Bronchial epithelial cell (primary cell): ENCODE measurements at places on chromosomes 3 and 15.

DNA sequence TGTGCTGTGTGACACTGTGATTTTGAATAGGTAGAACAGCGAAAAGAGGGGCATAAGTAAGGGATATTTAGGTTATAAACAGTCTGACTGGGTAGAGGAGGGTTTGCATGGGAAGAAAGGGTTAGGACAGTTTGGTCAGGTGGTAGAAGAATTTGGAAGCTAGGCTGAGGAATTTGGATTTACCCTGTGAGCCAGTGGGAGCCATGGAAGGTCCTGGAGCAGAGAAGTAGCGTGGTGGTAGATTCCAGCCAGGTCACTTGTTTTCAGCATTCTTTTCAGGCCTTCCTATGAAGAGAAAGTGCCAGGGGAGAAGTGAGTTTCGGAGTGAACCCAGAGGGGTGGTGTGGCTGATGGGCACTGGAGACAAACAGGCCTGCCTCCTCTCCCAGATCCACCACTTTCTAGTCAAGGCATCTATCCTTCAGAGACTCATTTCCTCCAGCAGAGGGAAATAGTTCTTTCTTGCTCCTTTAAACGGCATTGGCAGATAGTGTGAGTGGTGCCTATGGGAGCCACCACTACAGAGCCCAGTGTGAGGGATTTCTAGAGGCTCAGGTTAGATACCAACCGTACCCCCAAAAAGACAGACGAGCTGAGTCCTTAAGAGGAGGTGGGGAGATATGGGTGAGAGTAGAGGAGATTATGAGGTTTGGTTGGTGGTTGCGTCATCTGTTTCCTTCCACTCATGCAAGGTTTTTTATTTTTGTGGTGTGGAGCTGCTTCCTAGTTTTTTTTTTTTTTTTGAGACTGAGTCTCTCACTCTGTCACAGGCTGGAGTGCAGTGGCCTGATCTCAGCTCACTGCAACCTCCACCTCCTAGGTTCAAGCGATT is 21.2 kb downstream of the PXK start:
- no peak for DNase-seq

GRCh38 chr3:97277708-97278107 is 463.3 kb downstream of the EPHA6 start:
- DNase-seq = no peak

- DNase-seq = no peak
These were observed 521.5 kb downstream of the PYDC2 start for GRCh38 chr3:191982481-191982880.

DNA sequence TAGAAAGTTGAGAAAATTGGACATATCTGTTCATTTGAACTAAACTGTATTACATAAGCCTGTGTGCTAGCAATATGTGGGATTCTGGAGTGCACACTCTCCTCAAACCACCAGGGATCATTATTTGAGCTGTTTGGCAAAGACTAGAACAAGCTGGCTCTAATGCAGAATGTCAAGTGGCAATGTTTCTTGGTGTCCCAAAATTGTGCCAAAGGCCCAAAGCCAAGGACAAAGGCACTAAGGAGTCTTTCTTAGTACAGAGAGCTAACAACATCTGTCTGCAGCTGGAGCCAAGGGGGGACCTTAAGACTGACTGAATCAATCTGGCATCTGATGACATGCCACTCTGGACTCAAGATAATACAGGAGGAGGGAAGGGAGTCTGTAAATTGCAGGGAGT is 76.7 kb upstream of the STRIT1 start:
- no peak for DNase-seq

GRCh38 chr3:9902372-9903237 is at the start of gene IL17RE:
Gene IL17RE (plus strand): TSS chr3:9902848. CDS start chr3:9902933, 85 bp downstream.
- DNase-seq = peak; percentile 50

- DNase-seq = no peak
These were observed 154.1 kb upstream of the FEZF2 start for GRCh38 chr3:62527474-62527873.

DNA sequence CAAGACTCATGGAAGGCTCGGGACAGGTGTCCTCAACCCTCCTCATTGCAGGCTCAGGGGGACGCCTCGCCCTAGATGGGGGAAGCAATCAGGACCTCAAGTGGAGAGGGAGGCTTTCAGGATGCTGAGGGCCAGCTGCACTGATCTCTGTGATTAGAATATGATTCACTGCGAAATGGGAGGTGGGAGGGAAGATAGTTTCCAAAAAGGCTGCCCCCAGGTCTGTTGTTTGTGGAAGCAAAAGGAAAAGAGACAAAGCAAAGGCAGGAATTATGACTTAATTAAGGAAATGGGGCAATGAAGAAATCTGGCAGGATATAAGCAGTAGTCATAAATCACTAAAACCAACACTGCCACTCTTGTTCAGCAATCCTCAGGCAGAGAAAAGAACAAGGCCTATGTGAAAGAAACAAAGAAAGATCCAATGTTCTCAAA is 85.6 kb upstream of the ABHD17C start:
- DNase-seq = peak; percentile 66

DNA sequence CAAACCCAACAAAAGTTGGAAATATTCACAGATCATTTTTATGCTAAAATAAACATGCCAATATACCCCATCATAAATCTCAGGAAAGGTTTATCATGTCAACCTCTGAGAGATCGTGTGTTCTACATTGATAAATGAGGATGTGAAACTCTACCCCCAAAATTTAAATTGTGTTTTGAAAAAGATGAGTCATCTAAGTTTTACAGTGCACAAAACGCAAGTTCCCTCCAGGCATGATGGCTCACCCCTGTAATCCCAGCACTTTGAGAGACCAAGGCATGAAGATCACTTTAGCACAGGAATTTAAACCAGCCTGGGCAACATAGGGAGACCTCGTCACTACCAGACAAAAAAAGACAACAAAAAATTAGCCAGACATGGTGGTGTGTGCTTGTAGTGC is 1487.0 kb upstream of the GBE1 start:
- DNase-seq = no peak

DNA sequence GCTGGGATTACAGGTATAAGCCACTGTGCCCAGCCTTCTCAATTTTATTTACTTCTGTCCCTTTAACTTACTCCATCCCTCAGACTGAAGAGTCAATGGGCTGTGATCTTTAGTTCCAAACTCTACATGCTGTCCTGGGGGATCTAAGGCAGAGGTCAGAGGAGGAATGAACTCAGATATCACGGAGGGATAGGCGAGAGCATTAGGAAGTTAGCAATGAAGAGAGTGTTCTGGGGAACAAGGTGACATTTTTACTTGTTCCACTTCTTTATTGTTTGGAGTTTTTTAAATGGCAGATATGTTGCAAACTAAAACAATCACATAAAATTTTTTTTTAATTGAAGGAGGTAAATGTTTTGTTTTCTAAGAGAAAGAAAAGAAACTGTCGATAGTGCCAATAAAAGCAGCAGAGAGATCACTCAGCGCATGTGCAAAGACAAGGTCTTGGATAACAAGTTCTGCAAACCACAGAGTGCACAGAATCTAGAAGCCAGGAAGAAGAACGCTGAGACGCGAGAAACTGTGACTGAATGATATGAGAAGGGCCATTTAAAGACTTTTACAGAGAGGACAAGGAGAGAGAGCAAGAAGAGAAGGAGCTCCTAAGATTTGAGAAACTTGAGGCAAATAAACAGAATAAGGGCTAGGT is 10.8 kb upstream of the CA12 start:
- no peak for DNase-seq

DNA sequence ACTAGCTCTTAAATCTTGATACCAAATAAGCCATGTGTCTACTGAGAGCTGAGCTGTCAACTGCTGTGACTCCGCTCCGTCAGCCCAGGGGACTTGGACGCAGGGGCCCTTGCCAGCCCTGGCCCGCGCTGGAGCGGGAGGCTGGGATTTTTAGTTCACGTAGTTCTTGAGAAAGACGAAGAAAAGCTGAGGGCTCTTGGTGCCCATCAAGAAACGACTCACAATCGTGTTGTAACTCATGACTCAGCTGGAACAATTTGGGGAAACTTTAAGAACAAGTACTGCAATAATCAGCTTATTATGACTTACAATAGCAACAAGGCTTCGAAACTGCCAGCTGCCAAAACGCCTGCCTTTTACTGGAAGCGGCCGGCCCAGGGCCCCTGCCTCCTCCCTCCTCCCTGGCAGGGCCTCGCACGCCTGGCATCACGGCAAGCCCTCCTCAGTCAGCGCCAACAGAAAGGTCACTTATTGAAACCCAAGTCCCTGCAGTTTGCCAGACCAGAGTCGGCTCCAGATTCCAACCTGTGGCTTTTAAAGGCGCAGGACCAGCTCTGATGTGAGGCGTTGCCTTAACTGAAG is 60.3 kb downstream of the RGMA start:
- DNase-seq = peak; percentile 94

DNA sequence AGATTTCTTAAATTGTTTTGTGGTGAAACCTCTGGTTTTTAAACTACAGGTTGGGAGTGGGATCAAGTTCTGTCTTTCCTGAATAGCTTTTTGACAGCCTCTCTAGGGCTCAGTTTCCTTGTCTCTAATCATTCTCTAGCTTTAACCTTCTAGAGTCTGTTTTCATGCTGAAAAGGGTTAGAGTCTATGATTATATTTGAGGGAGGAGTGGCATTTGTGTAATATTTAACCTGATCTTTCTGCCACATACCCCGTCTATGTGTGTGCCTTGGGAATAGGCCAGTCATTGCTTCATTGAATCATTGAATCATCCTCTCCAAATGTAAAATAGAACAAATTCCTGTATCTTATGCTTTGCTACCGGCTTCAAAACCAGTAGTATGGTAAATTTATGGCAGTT is 204.9 kb downstream of the KLHL25 start:
- DNase-seq = peak; percentile 81

DNA sequence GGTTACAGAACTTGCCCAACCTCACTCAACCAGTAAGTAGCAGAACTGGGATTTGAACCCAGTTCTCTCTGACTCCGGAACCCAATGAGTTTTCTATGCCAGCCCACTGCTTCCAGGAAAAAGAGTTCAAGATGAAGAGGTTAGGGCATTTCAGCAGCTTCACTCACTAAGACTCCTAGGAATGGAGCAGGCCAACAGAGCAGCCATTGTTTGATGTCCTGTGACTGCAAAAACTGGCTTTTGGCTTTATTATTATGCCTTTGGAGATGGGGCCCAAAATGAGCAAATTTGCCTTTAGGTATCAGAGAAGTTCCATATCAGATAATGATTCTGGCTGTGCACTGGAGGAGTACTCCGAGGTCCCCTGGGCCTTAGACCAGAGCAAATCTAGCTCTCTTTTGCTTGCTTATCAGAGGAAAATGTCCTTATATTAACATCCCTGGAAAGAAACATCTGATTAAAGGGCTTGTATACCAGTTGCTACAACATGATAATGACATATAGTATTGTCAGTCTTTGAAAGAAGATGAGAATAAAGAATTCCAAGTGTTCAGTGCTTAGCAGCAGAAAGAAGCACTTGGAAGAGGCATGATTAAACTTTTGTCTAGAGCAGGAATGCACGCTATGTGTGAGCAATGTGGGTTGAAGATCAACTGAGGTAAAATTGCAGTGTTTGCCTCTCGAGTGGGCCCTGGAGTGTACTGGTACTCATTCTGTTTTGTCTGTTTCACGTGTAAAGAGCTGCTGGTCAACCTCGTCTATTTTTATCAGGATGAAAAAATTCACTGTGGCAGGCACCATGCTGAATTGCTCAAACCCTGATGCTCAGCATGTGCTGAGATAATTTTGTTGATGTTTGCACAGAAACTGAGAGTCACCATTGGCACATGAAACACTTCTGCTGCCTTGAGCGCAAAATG is 21.8 kb upstream of the KLHL24 start:
- no peak for DNase-seq

DNA sequence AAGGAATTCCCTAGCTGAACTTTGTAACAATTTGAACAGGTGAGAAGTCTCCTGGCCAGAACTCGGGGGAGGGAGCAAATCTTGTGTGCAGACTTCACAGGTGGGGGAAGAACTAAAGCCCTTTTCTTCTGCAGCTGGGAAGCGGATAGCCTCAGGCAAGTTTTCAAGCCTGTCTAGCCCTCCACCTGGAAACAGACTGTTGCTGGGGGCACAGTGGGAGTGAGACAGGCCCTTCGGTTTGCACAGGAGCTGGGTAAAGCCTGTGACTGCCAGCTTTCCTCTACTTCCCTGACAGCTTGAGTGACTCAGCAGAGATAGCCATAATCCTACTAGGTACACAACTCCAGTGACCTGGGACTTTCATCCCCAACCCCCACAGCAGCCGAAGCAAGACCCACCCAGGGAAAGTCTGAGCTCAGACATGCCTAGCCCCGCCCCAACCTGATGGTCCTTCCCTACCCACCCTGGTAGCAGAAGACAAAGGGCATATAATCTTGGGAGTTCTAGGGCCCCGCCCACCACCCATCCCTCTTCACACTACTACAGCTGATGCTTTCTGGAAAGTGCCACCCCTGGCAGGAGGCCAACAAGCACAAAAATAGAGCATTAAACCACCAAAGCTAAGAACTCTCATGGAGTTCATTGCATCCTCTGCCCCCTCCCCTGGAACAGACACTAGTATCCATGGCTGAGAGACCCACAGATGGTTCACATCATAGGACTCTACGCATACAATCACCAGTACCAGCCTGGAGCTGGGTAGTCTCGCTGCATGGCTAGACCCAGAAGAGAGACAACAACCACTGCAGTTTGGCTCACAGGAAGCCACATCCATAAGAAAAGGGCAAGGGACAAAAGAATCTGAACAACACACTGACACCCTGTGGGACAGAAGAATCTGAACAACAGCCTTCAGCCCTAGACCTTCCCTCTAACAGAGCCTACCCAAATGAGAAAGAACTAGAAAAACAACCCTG is 479.0 kb downstream of the RAP2B start:
- DNase-seq = peak; percentile 28

DNA sequence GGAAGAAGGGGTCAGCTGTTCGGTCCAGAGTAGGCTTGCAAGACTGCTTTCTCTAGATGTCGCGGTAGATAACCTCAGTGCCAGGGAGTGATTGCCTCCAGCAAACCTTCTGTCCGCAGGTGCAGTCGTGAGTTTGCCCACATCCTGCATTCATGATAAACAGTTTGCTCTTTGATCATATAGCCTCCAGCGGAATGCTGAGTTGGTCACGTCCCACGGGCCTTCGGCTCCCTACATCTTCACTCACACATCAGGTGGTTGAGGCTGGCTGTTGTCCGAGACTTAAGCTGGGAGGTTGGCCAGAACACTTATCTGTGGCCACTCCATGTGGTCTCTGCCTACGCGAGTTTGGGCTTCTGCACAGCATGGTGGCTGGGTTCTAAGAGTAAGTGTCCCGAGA is 62.1 kb upstream of the NR2C2 start:
- DNase-seq = no peak

DNA sequence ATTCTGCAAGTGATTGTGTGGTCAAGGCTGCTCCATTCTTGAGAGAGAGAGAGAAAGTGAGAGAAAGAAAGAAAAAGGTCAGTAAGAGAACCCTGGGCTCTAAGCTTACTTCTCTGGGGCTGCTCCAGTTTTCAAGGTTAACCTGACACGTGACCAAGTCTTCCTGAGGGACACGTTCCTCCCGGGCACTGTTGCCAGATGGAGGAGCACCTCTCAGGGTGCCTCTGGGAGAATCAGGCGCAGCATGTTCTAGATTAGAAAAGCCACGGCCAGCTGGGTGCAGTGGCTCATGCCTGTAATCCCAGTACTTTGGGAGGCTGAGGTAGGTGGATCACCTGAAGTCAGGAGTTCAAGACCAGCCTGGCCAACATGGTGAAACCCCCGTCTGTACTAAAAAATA is 60.8 kb downstream of the ITGA11 start:
- no peak for DNase-seq
